ENCODE measurements at places on chromosomes 16 and 17.

GRCh38 chr16:5979905-5980550, 882.4 kb upstream of the EEF2KMT start:
- no peak for DNase-seq

GRCh38 chr16:85331688-85332087, 219.4 kb upstream of the CIBAR2 start:
- DNase-seq = no peak

- DNase-seq = no peak
These were observed 13.0 kb downstream of the ALOX15B start for GRCh38 chr17:8051831-8052230.

- peak; percentile 67 for DNase-seq
These were observed 5.9 kb downstream of the CTF1 start for GRCh38 chr16:30902029-30902972.

DNA sequence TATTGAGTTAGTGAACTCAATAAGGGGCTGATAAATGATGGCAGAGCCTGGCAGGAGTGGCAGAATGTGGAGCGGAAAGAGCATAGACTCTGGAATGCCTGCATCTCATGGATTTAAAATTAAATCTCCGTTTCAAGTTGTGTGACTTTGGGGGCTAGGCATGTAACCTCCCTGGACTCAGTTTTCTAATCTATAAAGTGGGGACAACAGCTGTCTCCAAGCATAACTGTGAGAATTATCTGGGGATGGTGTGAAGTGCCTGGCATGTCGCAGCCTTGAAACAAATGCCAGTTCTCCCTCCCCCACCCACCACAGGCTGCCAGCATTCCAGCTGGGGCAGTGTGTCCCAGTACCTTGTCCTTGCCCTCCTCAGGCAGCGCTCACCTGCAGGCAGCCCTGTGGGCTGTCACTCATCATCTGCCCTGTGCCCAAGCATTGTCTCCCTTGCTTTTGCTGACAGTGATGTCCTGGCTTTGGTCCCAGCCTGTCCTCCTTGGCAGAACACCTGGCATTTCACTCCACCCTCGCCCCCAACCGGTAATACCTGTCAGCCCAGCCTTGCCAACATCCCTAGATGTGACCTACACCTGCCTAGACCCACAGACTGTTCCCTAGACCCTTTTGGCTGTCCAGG, 129.6 kb downstream of the MRM1 start:
- DNase-seq = no peak

GRCh38 chr16:75322740-75323139, 71.3 kb upstream of the BCAR1 start:
- no peak for DNase-seq

DNA sequence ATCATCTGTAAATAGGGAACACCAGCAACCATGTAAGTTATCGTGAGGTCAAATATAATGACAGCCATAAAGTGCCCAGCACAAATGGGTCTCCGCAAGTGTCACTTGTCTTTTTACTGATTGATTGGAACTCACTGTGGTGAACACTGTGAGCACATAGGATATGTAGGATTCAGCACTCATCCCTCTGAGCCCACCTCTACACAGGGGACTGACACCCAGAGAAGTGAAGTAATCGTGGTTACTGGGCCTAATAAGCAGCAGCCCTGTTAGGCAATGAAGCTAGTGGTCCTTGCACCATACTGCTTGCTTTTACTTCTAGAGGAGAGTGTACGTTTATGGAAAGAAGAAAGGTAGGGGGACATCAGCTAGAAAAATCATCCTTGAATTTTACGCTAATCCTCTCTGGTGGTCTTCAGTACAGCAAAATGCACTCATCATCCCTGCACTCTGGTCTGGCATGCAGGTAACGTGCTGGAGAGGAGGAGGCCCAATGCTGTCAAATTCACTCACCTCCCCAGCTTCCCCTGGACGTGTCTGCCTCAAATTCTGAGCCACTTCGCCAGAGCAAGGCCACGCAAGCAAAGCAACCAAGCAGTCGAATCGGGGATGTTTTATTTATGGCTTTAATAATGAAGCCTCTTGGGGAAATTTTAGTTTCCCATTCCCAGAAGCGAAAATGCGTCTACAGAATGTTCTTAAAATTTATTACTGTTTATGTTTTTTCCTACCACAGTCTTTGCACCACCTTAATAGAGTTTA, 74.7 kb downstream of the YPEL2 start:
- DNase-seq = no peak

- no peak for DNase-seq
These were observed 632 bp downstream of the CYBC1 start for GRCh38 chr17:82449883-82450356.

- no peak for DNase-seq
These were observed 59.1 kb upstream of the ELAC2 start for GRCh38 chr17:13076905-13077304.

- no peak for DNase-seq
These were observed 31.2 kb downstream of the GNA13 start for GRCh38 chr17:65025297-65025696.

DNA sequence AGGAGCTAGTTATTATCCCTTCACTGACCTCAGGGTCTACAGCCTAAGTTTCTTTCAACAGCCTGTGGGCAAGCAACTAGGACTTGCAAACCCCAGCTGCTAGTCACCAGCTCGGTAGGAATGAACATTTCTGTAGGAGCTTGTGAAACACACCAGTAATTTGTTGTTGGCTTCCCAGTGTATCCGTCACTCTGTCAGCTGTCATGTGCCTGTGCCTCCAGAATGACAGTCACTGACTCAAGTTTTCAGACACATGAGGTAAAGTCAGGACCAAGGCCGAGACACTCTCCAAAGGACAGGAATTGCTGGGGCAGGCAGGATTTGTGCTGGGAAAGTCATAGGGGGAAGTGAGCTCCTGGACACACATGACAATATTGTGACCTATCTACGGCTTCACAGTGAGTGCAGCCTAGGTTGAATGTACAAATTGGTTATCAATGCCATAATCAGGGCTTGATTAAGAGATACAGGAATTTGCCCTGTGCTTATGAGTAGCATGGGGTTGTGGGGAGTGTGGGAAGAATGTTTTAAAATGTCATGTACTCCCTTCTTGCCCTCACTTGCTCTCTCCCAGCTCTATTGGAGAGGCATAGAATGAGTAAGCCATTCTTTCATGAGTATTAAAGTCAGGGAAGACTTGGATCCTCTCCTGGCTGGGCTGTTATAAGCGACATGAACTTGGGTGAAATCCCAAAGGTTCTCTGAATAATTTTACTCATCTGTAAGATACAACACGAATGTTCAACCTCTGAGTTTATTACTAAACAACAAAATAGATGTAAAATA, 391.4 kb downstream of the UTP18 start:
- no peak for DNase-seq

DNA sequence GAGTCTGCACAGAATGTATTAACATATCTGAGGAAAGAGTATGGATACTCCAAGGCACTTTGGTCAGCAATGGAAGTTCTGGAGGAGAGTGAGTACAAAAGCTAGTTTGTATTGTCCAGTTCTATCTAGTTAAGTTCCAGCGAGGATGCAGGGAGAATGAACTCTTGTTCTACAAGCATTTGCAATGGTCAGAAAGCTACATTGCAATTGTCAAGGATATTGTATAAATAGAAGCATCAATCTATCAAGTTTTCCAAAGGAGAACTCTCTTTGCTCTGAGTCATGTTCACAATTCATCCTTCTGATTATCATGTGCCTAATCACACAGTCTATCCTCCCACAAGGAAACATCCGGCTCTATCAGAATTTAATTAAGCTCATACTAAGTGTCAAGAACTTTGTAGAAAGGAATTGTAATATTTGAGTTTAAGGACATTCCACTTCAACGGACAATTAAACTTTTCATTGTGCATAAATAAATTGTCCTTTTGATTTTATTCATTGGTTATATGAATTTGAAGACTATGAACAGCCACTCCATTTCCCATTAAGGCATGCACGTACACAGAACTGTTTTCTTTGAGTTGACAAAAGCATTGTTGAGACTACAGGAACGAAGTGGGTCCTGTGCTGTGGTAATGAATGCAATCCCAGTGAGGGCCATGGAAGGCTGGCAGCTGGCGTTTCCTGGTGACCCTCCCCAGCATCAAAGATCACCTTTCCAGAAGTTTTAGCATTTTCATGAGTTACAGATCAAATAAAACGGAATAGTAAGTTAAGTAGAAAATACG, 973.5 kb upstream of the GOT2 start:
- DNase-seq = no peak

- DNase-seq = no peak
These were observed at the start of gene TMEM238L for GRCh38 chr17:10803830-10804475. Gene TMEM238L, minus strand, starts transcription at chr17:10804099. Its CDS starts 136 bp downstream, at chr17:10803963.

- no peak for DNase-seq
These were observed 42.5 kb downstream of the C16orf78 start for GRCh38 chr16:49416001-49416675.

DNA sequence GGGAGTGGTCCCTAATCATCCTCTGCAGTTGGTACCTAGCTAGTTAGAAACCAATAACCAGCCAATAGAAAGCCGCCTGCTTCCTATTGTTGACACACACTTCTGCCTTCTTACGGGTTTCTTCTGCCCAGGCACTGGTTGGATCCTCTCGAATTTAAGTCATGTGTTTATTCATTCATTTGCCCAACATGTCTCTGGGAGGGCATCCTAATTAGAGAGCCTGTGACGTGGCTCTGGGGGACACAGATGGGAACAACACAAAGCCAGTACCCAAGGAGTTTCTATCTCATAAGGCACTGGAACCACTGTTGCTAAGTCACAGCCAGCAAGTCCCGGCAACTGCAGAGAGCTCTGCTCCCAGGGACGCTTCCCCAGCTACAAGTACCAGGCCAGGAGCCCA, 300.7 kb upstream of the TNRC6C start:
- no peak for DNase-seq

DNA sequence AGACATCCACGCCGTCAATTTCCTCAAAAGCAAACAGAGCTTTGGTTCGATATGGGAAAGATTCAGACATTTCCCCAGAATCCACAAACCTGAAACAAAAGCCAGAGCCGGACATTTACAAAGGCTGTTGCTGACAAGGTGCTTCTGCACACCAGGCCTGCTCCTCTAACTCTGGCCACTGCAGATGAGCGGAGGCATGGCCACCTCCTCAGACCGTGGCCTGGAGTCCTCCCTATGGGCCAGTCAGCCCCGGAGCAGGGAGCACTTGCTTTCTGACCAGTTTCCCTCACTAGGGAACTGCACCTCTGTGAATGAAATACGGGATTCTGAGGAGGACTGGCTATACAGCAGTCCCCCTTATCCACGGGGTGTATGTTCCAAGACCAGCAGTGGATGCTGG, 22.3 kb upstream of the TRAP1 start:
- DNase-seq = no peak

DNA sequence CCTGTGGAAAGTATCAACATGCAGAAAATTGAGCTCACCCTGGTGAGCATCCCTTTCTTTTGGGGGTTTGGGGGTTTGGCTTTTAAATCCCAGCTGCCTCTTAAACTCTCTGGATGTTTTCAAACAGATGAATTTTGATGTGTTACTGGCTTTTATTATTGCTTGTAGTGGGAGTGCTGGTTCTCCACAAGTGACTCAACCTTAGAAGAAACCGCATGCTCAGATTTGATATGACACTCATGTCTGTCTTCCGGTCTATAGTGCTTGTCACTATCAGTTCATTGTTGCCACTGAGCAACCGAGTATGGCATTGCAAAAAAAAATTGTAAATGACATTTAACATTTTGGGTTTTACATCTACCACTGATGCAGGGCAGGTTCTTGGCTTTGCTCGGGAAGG, 104.5 kb downstream of the HS3ST4 start:
- DNase-seq = no peak

- no peak for DNase-seq
These were observed 3.6 kb upstream of the PHF12 start for GRCh38 chr17:28954886-28955285.

- no peak for DNase-seq
These were observed 10.0 kb upstream of the KATNB1 start for GRCh38 chr16:57725554-57725953.
